ENCODE measurements at places on chromosomes 3 and 15. TPM values are rescaled to one million over a fixed set of nuclear protein-coding genes. Genes with fewer than 3 reads are reported as not detected.

- DNase-seq: no peak
These were observed 519.9 kb downstream of the ZBBX start for GRCh38 chr3:166860217-166860616.

DNA sequence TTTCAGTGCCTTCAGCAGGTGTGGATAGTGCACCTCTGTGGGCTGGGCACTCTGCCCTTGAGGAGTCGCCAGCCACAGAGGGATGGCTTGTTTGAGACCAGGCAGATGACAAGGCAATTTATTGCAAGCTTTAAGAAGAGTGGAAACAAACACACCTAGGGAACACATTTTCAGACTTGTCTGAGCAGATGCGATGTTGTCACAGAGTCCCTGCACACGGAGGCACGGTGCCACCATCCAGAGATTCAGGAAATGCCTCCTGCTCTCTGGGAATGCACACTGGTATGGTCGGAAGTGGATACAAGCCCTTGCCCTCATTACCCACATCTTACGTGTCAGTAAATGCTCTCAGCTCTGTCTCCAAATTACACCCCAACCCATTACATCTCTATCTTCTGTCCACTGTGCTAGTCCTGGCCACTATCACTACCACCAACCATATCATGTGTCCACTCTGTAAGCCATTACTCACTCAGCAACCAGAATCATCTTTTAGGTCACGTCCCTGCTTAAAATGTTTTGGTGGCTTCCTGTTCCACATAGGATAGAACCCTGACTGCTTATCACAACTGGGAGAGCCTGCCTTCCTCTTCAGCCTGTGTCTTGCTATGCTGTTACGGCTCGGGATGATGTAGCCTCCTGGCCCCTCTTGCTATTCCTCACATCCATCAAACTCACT lies 196.9 kb downstream of the SLCO3A1 start:
- peak; percentile 22 for DNase-seq

- no peak for DNase-seq
These were observed 1.2 kb upstream of the ZNF609 start for GRCh38 chr15:64459066-64459781.

DNA sequence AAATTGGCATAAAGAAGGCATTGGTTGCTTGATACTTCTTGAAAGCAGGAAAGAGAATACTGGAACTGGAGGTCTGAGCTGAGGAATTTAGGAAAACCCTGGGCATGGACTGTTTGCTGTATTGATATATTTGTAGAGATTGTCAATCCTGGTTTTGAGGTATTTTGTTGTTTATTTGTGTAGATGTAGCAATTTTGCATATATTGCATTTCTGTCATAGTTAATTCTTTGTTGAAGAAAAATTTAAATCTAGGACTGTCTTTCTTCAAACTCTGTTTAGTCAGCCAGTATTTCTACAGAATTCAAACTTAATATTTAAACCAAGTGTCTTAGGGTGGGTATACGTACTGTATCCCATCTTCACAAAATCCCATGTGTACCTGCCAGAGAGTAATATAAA lies 9.5 kb downstream of the STT3B start:
- DNase-seq: no peak

Gene TRPM1
- total RNA-seq: not detected

Gene SLC7A14
- total RNA-seq: not detected

GRCh38 chr15:63879211-63879610 lies 45.5 kb upstream of the HERC1 start:
- DNase-seq: no peak

Gene PATL2
- 1.0 TPM for total RNA-seq

Gene IL17RC
- 41.1 TPM for total RNA-seq

Gene MKRN2OS
- not detected for total RNA-seq

GRCh38 chr3:52341123-52341522 lies 25.0 kb downstream of the DNAH1 start:
- peak; percentile 7 for DNase-seq

Gene ELL3
- 2.2 TPM for total RNA-seq

Gene ISLR2
- 0.62 TPM for total RNA-seq

Gene RETNLB
- not detected for total RNA-seq

Gene PLA2G4F
- not detected for total RNA-seq

DNA sequence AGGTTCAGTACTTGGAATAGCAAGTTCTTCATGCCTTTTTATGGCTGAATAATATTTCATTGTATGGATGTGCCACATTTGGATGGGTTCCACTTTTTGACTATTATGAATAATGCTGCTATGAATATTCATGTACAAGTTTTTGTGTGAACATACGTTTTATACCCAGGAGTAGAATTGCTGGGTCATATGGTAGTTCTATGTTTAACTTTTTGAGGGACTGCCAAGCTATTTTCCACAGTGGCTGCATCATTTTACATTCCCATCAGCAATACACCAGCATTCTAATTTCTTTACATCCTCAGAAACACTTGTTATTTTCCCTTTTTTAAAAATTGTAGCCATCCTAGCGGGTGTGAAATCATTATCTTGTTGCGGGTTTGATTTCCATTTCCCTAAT lies 76.0 kb upstream of the PRR20G start:
- DNase-seq: no peak

- no peak for DNase-seq
These were observed 738.8 kb upstream of the SGO1 start for GRCh38 chr3:20924646-20925385.

- DNase-seq: no peak
These were observed 48.9 kb upstream of the CPNE4 start for GRCh38 chr3:132083583-132084279.

DNA sequence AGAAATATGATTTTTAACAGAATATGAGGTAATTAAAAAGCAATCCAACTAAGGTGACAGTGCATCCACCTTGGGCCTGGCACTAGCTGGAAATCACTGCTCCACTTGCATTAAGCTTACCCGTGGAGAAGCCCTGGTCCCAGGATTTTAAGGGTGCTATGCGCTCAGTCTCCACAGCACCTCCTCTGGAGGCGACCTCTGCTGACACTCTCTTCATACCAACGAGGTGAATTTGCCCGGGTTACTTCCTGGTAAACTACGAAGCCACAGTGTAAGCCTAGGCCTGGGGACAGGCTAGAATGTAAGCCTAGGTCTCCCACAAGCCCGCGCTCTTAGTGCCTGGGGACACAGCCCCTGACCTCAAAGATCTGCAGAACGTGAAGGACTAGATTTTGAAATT lies 793 bp downstream of the APOD start:
- DNase-seq: no peak

Gene B2M
- 2,111 TPM for total RNA-seq

DNA sequence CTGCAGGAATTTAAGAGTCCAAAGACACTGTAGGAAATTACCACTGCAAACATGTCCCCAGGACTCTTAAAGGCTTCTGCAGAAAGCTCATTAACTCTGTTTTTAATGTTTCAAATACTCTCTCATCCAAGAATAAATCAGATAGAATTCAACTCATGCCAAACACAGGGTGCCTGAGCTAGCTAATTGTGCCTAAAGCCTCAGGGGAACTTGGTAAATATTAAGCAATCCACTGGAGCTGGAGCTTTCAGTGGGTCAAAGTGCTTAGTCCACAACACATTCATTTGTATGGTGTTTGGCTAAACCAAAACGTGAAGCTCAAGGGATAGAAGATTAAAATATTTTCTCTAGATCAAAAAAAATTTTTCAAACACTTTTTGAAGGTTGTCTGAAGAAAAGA lies 131.4 kb downstream of the THRB start:
- DNase-seq: no peak

GRCh38 chr3:197317250-197317963 lies 19.0 kb upstream of the DLG1 start:
- DNase-seq: no peak

DNA sequence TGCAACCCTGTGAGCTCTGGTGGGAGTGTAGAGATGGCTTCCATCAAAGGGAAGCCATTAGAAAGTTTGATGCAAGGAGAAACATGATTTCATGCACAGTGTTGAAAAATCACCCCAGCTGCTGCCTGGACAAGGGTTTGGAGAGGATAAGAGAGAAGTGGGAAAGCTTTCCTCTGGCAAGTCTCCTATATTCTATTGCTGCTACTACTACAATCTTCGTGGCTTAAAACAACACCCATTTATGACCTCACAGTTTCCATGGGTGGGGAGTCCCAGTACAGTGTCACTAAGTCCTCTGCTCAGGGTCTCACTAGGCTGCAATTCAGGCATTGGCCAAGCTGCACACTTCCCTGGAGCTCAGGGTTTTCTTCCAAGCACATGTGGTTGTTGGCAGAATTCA lies 229.3 kb downstream of the TAFA4 start:
- no peak for DNase-seq

- DNase-seq: no peak
These were observed 16.9 kb upstream of the PSMD6 start for GRCh38 chr3:64039981-64040733.

DNA sequence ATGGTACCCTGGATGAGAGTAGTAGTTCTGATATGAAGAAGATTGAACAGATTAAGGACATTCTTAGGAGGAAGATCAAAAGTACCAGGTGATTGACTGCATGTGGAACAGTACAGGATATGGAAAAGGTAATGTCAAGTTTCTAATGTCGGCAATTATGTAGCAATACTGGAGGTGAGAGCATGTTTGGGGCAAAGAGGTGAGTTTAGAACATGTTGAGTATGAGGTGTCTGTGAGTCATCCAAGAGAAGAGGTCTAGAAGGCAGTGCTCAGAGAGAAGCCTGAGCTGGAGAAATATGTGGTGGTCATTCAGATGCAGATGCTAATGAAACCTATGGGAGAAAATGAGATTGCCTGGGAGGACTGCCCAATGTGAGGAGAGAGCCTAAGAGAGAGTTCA lies 305.6 kb downstream of the ZBTB20 start:
- DNase-seq: no peak

Gene DUOXA2
- total RNA-seq: not detected

GRCh38 chr3:72165317-72165716 lies 380.4 kb upstream of the PROK2 start:
- no peak for DNase-seq

Data from posterior vena cava (tissue), 2 donors.